ENCODE measurements at places on chromosomes 4 and X. TPM values are rescaled to one million over a fixed set of nuclear protein-coding genes. Genes with fewer than 3 reads are reported as not detected.

The MAGEA2 gene
- total RNA-seq, result not detected

The CLNK gene
- total RNA-seq, result not detected

The ATOH1 gene
- total RNA-seq, result not detected

The TNMD gene
- total RNA-seq, result not detected

The LIMCH1 gene
- 0.17 TPM for total RNA-seq
